ENCODE measurements at places on chromosomes 2 and 18. TPM values are rescaled to one million over a fixed set of nuclear protein-coding genes. Genes with fewer than 3 reads are reported as not detected.

The MDH1 gene
- total RNA-seq, result 147 TPM

The FAM124B gene
- total RNA-seq, result not detected

The PLGLB1 gene
- total RNA-seq, result not detected

The LAMA3 gene
- 1.3 TPM for total RNA-seq

The VIT gene
- not detected for total RNA-seq

The UCN gene
- total RNA-seq, result 0.15 TPM

The GRP gene
- not detected for total RNA-seq

The LRP1B gene
- under 0.01 TPM for total RNA-seq

The COBLL1 gene
- 0.67 TPM for total RNA-seq

The GALNT1 gene
- total RNA-seq, result 33.3 TPM

The KCNJ13 gene
- total RNA-seq, result not detected

The SF3B1 gene
- 161 TPM for total RNA-seq

The TEKT4 gene
- total RNA-seq, result not detected

The PRSS56 gene
- not detected for total RNA-seq

The NCK2 gene
- 28.9 TPM for total RNA-seq

The CLIP4 gene
- total RNA-seq, result 18.0 TPM

The RDH14 gene
- total RNA-seq, result 17.5 TPM

Data from bronchus fibroblast of lung (primary cell).